T-cell (primary cell): ENCODE measurements at places on chromosomes 6 and 20. TPM values are rescaled to one million over a fixed set of nuclear protein-coding genes. Genes with fewer than 3 reads are reported as not detected.

BACH2 gene
- total RNA-seq: 84.4 TPM

NKAIN4 gene
- total RNA-seq: not detected

PRL gene
- not detected for total RNA-seq

DNA sequence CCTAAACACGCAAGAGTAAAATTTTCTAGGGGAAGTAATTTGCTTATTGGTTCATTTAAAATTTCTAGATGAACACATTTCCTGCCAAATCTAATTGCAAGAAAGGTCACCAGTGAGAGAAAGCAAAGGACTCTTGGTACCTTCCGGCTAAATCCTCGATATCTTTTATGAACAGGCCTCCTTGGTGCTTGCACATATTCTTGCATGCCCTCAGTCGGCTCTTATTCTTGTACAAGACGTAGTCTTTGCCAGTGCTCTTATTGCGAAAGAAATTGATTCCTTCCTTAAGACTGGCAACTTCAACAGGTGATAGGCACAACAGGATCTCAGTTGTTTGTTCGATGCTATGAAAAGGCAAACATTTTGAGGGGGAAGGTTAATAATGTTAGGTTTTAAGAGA lies 141.7 kb upstream of the CARMIL1 start:
- DNase-seq: no peak

MCHR2 gene
- not detected for total RNA-seq

DNA sequence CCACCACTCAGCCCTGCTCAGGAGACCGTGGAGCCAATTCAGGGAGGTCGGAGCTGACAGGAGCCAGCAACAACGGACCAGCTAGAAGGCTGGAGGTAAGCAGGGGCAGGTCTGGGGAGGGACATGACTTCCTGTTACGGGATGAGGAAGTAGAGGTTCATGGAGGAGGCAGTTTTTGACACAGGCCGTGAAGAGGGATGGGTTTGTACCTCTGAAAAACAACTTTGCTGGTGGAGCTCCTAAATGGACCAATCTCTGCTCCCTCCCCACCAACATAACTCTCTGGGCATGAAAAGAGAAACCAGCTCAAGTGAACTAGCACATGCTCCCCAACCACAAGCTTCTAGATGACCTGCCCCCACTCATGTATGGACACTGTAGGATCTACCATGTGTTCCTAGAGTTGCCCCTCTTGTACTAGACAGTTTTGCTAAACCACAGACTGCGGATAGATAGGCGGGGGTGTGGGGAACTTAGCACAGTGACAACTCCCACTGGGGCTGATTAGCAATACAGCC lies 31.4 kb downstream of the RALGAPA2 start:
- DNase-seq: no peak

DNA sequence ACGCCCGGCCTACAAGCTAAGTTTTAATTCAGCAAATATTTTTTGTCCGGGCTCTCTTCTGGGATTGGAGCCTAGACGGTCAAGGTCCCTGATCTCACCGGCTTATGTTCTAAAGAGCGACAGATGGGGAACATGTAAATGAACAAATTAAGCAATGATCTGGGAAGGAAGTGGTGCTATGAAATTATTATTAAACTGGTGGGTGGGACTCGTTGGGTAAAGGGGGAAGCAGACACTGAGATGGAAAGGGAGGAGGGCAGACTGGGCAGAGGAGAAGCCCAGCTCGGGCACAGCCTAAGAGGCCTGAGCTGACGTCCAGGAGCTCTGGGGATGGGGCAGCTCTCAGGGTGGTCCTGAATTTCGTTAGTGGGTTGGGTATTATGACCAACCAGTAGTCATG lies 81.8 kb upstream of the AGPAT4 start:
- DNase-seq: no peak
